Activated T-helper 1 cell treated with anti-CD3 and anti-CD28 coated beads, Interleukin-2, amount 50 U/mL, for 16 hours (primary cell): ENCODE measurements at places on chromosomes 12 and 14.

GRCh38 chr12:89801284-89801683 lies 92.6 kb upstream of the ATP2B1 start:
- no peak for DNase-seq

DNA sequence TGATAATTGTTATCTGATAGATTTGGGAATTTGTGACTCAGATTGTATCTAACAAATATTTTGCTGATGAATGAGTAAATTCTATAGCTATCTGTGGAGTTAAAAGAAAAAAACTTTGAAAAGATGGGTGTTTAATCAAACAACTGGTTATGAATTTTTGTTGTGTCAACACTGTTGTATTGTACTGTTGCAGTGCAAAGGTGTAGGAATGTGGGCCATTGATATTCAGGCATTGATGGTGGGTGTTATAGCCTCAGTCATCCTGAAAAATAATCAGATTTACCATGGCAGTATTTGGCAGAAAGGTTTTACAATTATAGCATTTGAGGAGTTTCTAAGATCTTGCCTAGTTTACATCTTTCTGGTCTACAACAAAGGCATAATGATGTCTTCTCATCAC lies 15.4 kb downstream of the DRAM1 start:
- no peak for DNase-seq

- DNase-seq: no peak
Measured at GRCh38 chr12:89468017-89468416, 56.6 kb downstream of the GALNT4 start.

DNA sequence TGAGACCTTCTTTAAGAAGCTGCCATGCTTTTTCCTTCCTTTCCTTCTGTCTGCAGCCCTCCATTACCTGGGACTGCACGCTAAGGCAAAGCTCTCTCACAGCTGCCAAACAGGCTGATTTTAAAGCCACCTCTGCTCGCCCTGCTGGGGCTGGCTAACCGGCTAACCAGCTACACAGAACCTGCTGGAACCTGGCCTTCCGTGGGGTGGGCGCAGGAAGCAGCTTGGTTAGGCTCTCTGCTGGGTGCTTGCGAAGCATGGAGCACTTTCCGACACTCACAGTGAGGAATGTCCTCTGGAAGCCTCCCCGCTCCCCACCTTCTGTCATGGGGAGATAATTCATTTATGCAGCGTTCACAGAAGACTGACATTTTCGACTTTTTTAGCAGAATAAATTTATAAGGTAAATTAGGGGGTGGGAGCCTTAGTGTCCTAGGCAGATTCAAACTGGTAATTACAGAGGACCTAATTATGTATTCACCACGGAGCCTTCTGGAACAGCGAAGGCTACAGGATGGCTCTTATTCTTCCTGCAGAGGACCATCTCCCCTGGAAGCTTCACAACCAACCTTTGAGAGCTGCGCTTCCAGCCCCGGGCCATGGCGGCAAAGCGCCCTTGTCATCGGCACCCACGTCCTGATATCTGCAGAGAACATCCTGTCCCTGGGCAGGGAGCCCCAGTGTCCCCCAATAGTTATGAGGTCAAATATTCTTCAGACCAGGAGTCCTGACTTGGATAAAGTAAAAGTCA lies 12.4 kb upstream of the BCL11B start:
- no peak for DNase-seq

DNA sequence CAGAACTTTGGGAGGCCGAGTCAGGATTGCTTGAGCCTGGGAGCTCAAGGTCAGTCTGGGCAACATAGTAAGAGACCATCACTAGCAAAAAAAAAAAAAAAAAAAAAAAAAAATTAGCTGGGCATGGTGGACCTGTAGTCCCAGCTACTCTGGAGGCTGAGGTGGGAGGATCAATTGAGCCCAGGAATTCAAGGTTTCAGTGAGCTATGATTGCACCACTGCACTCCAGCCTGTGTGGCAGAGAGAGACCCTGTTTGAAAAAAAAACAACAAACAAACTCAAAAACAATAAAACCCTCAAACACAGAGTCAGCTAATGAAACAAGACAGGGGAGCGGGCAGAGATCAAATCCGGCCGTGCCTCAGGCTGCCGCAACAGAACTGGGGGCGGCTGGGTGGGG lies 41.7 kb upstream of the DLK1 start:
- no peak for DNase-seq

GRCh38 chr12:179131-179884 lies 34.6 kb downstream of the SLC6A12 start:
- no peak for DNase-seq

- DNase-seq: no peak
Measured at GRCh38 chr12:130591736-130592135, 124.4 kb downstream of the RIMBP2 start.

- DNase-seq: no peak
Measured at GRCh38 chr12:119751961-119752360, 84.0 kb downstream of the PRKAB1 start.

DNA sequence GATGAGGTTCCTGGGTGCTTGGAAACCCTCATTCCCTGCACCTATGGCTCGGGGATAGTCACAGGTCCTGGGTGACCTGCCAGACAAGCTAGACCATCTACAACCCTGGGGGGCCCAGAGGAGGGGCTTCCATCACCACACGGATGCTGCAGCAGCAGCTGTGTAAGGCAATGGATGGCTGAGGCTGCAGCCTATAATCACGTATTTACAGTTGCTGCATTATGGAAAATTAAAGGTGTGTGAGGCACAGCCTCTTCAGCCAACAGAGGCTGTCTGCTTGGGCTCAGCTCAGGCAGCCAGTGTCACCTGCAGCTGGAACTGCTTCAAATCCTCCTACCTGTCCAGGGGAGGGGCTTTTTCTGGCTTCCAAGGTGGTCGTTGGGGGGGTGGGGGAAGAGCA lies 268.1 kb downstream of the CACNA1C start:
- DNase-seq: no peak

- no peak for DNase-seq
Measured at GRCh38 chr12:132715874-132716273, 5.2 kb downstream of the PGAM5 start.

DNA sequence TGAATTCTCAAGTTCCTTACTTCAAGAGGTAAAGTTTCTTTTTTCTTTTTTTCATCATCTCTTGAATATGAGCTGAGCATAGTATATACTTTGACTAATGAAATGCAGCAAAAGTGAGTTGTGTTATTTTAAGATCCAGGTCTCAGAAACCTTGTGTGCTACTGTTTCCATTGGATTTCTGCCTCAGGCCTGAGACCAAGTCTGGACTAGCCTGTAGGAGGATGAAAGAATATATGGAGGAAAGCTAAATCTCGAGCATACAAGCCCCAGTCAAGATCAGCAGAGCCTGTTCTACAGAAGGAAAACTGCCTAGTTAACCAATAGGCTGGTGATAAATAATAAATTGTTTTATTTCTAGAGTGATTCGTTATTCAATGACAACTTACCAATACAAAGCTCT lies 652.5 kb downstream of the C12orf50 start:
- DNase-seq: no peak

GRCh38 chr14:43765474-43765873 lies 741.6 kb downstream of the FSCB start:
- no peak for DNase-seq

- DNase-seq: peak; percentile 68
Measured at GRCh38 chr12:122860040-122860853, 25.0 kb downstream of the HIP1R start.

DNA sequence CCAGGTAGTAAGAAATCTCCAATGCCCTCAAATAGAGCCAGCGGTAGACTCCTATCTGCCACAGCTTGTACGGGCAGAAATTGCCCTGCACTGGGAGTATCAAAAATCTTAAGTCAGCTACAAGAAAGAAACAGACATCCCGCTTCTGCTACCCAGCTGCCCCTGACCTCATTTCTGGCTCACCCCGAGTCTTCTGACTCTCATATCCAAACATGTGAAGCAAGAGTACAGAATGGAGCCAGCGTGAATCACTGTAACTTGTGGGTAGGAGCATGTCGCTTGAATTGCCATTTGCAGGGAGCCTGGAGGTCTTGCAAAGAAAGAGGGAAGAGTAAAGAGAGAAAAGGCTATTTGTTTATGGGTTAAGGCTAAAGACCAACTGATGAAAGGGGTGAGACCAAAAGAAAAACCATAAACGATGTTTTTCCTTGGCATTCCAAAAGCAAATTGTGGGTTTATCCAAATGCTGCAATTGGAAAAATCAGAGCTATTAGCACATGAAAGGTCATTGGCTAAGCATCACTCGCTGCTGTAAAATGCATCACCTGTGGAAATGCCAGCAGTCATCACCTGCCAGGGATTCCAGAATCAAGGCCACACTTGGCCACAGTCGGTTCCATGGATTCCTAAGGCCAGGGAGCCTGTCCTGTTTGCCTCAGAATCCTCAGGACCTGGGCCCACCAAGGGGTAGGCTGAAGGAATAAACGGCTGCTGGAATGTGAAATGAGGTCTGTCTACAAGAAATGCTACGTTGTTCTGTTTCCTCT lies 86.6 kb downstream of the FOXN3 start:
- DNase-seq: no peak

- DNase-seq: no peak
Measured at GRCh38 chr14:64215274-64215673, 78.9 kb downstream of the ESR2 start.

DNA sequence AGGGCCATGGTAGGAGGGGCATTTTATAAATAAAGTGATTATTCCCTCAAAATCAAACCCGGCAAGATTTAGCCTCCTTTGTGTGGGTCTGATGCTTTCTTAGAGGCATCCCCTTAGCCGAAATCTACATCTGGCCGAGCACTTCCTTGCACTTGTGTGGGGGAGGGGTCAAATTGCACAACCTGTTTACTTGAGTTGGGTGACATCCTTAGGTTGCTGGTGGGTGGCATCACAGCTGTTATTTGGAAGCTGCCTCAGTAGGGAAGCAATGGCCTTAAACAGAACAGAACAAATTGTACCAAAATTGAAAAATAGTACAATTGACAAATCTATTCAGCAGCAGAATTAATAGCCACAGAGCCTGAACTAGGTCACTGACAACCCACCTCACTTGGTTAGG lies 546.1 kb downstream of the SNAPC1 start:
- DNase-seq: no peak

DNA sequence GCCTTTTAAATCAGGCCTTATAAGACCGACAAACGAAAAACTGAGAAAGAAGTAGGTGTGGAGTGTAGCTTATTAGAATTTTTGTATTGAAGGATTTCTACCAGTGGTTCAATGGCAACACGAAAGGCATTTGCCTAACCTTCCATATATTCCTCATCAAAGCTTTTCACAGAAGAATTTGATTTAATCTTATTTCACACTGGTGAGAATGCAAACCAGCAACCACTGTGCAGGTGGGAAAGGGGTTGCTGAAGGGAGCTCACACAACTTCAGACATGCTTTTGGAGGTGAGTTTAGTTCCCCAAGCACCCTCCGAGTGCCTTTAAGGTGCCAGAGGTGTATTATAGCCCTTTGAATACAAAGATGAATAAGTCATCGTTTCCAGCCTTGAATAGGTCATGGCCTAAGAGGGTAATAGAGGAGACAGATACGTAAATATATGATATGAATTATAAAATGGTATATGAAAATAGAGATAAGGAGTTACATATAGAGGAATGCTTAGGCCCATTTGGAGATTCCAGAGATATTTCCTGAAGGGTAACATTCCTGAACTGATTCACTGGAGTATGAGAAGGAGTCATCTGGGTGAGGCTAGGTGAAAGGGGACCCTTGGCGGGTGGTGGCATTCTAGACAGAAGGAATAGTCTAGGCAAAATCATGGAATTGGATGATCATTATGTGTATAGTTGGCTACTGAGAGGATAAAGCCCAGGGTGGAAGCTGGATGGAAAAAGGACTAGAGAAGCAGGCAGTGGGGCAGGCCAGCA lies 6.4 kb downstream of the ERP27 start:
- DNase-seq: no peak

- no peak for DNase-seq
Measured at GRCh38 chr14:53956427-53957201, at the start of gene BMP4. TSS of gene BMP4 (minus strand) at chr14:53956825. CDS start at chr14:53952222, 4,603 bp downstream.

GRCh38 chr14:76644855-76645518 lies 116.3 kb upstream of the VASH1 start:
- DNase-seq: no peak

DNA sequence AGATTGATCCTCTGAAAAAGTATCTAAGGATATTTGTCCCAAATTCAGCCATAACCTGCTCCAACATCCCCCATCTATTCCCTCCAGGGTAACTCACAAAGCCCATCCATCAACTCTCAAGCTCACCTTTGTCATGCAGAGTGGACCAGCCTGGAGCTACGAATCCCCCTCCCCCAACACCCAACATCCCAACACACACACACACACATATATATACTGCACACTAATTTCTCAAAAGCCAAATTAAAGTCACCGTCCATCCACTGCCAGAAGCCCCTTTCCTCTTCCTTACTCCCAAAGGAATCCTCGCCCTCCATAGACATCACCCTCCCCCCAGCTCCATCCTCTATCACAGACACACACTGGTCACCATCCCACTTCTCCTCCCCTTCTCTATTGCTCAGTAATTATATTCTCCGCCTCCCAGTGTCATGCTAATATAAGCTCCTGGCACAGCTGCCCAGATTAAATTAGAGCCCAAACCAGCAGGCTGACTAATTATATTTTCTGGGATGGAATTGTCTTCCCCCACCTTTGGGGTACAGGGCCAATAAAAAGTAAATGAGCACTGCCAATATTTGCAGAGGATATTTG lies 13.5 kb upstream of the TESPA1 start:
- no peak for DNase-seq

DNA sequence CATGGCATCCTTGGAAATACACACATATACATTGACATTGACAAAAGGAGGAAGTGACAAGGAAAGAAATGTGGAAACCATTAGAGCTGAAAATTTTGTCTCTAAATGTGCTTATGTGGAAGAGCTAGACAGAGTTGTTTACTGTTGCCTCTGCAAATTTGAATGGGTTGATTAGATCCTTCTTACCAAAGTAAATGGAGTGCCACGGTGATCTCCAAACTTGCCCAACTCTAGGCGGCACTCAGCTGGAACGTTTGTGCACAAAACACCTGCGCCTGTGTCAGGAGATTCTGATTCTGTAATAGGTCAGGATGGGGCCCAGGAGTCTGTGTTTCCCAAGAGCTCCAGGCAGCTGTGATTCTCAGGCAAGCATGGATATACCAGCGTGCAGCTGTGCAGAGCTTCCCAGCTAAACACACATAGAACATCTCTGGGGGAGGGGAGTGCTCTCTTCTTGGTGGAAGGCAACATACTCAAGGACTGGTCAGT lies 77.8 kb upstream of the BDKRB2 start:
- DNase-seq: no peak

GRCh38 chr14:44657696-44658388 lies 150.8 kb upstream of the FSCB start:
- no peak for DNase-seq

DNA sequence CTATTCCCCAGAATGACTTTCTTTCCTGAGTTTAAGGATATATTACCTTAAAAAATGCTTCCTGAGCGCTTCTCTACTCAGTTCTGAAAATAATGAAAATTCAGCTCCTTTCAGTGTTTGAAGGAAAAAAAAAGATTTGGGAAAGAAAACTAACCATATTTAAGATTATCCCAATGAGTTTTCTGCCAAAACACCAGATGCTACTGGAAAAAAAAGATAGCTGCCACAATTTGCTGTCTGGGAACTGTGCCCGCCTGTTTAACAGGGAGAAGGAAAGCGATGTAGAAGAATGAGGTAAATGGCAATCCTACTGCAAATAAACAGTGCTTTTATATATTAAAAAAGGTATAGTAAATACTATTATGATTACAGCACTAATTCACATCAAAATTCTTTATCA lies 367.6 kb upstream of the PRICKLE1 start:
- no peak for DNase-seq
